ENCODE measurements at places on chromosomes 16 and 17. TPM values are rescaled to one million over a fixed set of nuclear protein-coding genes. Genes with fewer than 3 reads are reported as not detected.

- no peak overlapping the region for H3K4me3 ChIP-seq
- peaks cover 9% of the 10 kb centered on the region for H3K4me1 ChIP-seq
- no peaks in the 10 kb centered on the region for H3K27me3 ChIP-seq
- no peak overlapping the region for H3K27ac ChIP-seq
- H3K36me3 ChIP-seq: no peaks in the 10 kb centered on the region
These were observed 248.6 kb downstream of the FTO start for GRCh38 chr16:53952215-53953208.

The KRTAP4-6 gene
- not detected for total RNA-seq

DNA sequence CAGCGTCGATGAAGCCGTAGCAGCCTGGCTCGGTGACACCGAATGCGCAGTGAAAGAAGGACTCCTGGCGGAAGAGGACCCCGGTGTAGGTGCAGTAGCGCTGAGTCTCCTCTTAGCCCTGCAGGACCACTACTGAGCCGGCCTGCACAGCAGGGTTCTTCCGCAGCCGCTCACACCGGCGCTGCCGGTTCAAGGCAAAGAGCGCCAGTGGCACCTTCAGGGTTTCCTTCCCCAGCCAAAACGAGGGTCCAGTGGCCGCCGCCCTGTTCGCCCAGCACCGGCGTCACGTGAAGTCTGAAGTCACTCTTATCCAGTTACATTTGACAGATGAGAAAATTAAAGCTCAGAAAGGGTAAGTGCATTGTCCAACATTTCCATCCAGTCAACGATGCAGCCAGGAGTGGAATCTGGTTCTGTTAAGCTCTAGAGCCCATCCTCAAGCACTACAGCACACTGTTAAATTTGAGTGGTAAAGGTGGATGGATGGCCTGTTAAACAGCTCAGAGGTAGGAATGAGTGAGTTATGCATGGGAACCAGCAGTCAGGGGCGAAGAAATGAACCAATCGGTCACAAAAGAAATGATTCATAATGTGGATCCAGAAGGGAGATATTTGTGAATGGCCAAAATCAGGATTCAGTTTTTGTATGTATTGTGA, 50.2 kb upstream of the SMIM36 start:
- no peak for DNase-seq
- H3K27ac ChIP-seq: no peak overlapping the region
- H3K36me3 ChIP-seq: no peaks in the 10 kb centered on the region

The KRTAP4-5 gene
- total RNA-seq: not detected

The CHD9NB gene
- total RNA-seq: not detected

DNA sequence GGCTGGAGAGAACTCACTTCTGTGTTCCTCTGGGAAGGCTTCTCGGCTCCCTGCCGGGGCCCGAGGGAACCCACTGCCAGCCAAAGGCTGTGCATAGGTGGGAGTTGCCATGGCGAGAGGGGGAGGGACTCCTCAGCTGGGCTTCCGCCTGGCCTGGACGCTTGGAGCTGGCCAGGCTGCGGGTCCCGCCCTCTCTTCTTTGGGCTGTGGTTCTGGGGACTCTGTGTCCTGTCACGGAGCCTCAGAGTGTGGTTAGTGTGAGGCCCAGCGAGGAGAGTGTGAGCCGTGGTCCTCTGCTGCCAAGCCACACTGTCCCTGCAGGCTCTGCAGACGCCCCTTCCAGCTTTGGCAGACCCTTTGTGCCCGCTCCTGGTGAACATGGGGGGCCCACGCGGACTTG, 123.1 kb downstream of the OR1D5 start:
- H3K4me1 ChIP-seq: peaks cover 10% of the 10 kb centered on the region
- peaks cover 4% of the 10 kb centered on the region for H3K36me3 ChIP-seq
- DNase-seq: no peak
- no peak overlapping the region for H3K4me3 ChIP-seq

- no peaks in the 10 kb centered on the region for H3K27me3 ChIP-seq
- H3K4me1 ChIP-seq: no peaks in the 10 kb centered on the region
- no peaks in the 10 kb centered on the region for H3K36me3 ChIP-seq
- no peak for DNase-seq
These were observed 158.1 kb downstream of the CYLD start for GRCh38 chr16:50899951-50900350.

The CCDC78 gene
- total RNA-seq: 6.2 TPM

- no peaks in the 10 kb centered on the region for H3K27me3 ChIP-seq
- peaks cover 52% of the 10 kb centered on the region for H3K36me3 ChIP-seq
- H3K4me3 ChIP-seq: no peak overlapping the region
- H3K4me1 ChIP-seq: no peaks in the 10 kb centered on the region
These were observed 119.6 kb downstream of the SPAG9 start for GRCh38 chr17:51000835-51001638.

- no peak overlapping the region for H3K27ac ChIP-seq
- no peak overlapping the region for H3K4me3 ChIP-seq
- no peak for DNase-seq
These were observed 8.5 kb downstream of the SCGB1C2 start for GRCh38 chr17:145671-146541.

The HBQ1 gene
- not detected for total RNA-seq

GRCh38 chr17:46968224-46968834, 10.7 kb downstream of the RPRML start:
- no peaks in the 10 kb centered on the region for H3K4me1 ChIP-seq
- no peak overlapping the region for H3K27ac ChIP-seq
- H3K27me3 ChIP-seq: peaks cover 16% of the 10 kb centered on the region
- H3K4me3 ChIP-seq: no peak overlapping the region
- no peak for DNase-seq

The CRYBA1 gene
- total RNA-seq: not detected

DNA sequence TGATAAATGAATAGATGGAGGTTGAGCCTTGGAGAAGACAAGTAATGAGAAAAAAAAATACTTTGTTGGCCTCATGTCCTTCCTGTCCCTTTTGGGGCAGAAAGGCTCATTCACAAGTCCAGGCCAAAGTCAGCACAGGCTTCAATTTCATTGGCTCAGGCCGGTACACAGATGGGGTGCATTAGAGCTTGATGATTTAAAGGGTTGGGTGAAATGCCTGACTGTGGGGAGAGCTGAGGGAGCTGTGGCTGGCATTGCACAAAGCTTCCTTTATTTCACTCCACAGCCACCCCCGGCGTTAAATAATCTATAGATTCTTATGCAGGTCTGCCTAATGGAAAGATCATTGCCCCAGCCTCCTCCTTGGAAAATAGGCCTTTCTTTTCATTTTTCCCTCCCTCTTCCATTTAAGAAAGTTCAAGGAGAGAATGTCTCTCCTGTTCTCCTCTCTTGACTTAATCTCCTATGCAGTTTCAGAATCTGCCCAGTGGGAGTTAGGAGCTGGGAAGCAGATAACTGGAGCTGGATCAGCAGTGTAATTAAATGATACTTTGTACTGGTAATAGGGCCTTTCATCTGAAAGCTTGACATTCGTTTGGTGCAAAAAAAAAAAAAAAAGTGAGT, 24.4 kb downstream of the YPEL2 start:
- H3K27ac ChIP-seq: peak overlapping the region; percentile 1
- no peak for DNase-seq
- H3K36me3 ChIP-seq: no peaks in the 10 kb centered on the region
- peaks cover 42% of the 10 kb centered on the region for H3K4me1 ChIP-seq
- H3K27me3 ChIP-seq: no peaks in the 10 kb centered on the region
- H3K4me3 ChIP-seq: no peak overlapping the region

The SDK2 gene
- 2.9 TPM for total RNA-seq

The UBTF gene
- total RNA-seq: 162 TPM

The PLEKHH3 gene
- total RNA-seq: 0.13 TPM

DNA sequence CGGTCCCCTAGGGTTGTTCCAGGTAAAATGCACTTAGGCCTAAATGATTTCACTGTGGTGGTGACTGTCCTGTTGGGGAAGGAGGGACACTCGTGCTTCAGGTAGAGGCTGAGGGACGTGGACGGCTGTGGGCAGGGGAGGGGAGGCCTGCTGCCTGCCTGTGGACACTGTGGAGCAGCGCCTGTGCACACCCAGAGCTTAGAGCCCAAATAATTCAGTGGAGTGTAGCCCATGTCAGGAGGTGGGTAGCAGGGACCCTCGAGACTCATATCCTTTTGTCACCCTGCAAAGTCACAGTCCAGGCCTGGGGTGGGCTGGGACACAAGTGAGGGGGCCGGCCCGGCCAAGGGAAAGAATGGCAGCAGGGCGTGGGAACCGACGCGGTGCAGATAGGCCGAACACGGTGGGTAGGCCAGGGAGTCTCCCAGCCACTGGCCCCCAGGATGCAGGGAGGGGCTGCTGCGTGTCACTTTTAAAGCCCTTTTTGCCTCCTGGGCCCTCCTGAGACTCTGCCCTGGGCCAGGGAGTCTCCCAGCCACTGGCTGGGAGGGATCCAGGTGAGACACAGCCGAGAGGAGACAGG, 733 bp upstream of the NHERF2 start:
- H3K27ac ChIP-seq: no peak overlapping the region
- peaks cover 2% of the 10 kb centered on the region for H3K4me1 ChIP-seq
- peak overlapping the region; percentile 46 for H3K4me3 ChIP-seq
- no peak for DNase-seq
- H3K36me3 ChIP-seq: no peaks in the 10 kb centered on the region

DNA sequence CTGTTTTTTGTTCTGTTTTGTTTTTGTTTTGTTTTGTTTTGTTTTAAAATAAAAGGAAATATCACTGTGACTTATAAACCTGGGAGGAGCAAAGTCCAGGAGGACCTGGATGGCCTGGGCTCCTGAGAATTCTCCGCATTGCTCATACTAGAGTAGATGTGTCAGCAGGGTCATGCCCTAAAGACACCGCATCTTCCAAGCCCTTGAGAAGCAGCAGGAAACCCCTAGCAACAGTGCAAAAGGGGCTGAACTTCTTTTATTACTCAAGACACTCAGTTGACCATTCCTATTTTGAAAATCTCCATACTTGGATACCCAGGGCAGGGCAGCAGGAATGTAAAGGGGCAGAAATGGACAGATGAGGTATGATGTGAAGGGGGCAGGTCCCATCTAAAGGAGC, 51.8 kb downstream of the SYT17 start:
- no peaks in the 10 kb centered on the region for H3K4me1 ChIP-seq
- H3K27ac ChIP-seq: no peak overlapping the region
- DNase-seq: no peak
- H3K36me3 ChIP-seq: no peaks in the 10 kb centered on the region
- H3K4me3 ChIP-seq: no peak overlapping the region

The TNFRSF17 gene
- total RNA-seq: 0.53 TPM

- no peak for DNase-seq
- peaks cover 11% of the 10 kb centered on the region for H3K27me3 ChIP-seq
- no peaks in the 10 kb centered on the region for H3K36me3 ChIP-seq
- H3K4me3 ChIP-seq: no peak overlapping the region
These were observed 49.4 kb downstream of the TNFRSF13B start for GRCh38 chr17:16922386-16923096.

DNA sequence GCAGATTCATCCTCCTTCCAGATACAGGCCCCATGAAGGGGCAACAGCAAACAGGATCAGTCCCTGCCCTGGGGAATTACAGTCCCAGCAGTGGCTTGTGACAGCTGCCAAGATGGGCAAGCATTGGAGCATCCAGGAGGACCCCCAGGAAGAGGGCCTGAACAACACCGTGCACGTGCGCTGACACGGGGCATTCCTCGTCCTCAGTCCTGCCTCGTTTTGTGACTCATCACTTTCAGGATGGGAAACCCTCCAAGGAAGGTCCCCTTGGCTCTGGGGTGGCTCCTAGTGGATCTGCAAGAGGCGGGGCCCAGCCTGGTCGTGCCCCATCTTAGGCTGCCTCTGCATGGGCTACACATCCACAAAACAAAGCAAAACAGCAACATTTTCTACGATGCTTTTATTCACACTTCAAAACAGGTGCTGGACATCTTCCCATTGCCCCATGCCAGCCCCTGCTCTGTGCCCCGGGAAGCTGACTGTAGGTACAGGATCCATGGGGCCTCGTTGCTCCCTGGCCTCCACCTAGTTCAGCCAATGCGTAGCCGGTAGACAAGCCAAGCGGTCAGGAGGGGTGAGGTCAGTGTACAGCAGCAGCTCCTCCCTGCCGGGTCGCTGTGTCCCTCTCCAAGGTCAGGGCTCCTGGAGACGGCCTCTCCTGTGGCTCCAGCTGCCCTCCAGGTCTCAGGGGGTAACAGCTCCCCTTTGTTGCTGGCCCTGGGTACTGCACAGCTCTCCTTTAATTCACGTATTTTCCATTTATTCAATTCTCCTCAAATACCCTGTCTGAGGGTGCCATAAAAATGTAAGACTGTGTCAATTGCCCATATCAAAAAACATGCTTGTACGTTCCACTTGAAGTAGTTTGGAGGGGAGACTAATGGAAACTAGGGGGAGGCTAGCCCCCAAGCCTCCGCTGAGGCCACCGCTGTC, 32.2 kb downstream of the ACTG1 start:
- no peaks in the 10 kb centered on the region for H3K4me1 ChIP-seq
- no peak overlapping the region for H3K27ac ChIP-seq
- no peak overlapping the region for H3K4me3 ChIP-seq
- no peak for DNase-seq

The CDR2L gene
- 0.29 TPM for total RNA-seq

DNA sequence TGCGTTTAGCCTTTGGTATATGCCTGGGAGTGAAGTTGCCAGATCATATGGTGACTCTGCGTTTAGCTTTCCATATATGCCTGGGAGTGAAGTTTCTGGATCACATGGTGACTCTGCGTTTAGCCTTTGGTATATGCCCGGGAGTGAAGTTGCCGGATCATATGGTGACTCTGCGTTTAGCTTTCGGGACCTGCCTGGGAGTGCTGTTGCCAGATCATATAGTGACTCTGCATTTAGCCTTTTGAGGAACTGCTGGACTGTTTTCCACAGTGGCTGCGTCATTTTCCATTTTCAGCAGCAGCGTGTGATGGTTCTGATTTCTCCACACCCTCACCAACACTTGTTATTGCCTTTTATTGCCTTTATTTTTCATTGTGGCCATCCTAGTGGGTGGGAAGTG, 73.0 kb downstream of the OR1D5 start:
- DNase-seq: no peak
- H3K27me3 ChIP-seq: no peaks in the 10 kb centered on the region
- no peak overlapping the region for H3K27ac ChIP-seq
- H3K4me1 ChIP-seq: no peaks in the 10 kb centered on the region
- peaks cover 51% of the 10 kb centered on the region for H3K36me3 ChIP-seq

The ADAD2 gene
- 0.25 TPM for total RNA-seq

The CRYM gene
- total RNA-seq: not detected

The ESRP2 gene
- not detected for total RNA-seq

DNA sequence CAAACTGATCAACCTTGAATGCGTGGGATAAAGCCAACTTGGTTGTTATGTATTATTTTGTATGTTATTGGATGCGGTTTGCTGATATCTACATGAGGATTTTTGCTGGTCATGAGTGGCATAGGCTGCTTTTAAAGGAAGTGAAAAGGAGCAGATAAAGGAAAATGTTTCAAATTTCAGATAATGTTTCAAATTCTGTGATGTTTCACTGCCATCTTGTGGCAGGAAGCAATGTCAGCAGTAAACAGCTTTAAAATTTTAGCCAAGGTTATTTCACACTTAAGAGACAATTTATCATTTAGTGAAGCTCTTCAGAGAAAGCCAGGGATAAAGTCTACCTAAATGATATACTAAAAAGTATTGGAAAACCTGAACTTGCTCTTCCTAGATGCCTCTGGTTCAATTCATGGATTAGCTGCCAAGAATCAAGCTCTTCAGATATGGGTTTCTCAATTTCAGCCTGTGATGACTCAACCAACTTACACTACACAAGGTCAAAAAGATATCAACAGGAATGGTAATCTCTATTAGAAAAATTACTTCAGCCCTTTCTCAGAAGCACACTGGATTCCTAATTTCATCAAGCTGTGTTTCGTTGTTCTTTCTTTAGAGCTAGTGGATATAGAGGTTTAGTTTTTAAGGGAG, 136.0 kb upstream of the C17orf78 start:
- H3K27ac ChIP-seq: no peak overlapping the region
- peak; percentile 3 for DNase-seq
- no peaks in the 10 kb centered on the region for H3K4me1 ChIP-seq
- no peak overlapping the region for H3K4me3 ChIP-seq
- H3K27me3 ChIP-seq: no peaks in the 10 kb centered on the region

- no peak for DNase-seq
- H3K4me1 ChIP-seq: no peaks in the 10 kb centered on the region
- no peaks in the 10 kb centered on the region for H3K27me3 ChIP-seq
- H3K36me3 ChIP-seq: no peaks in the 10 kb centered on the region
These were observed 3.4 kb upstream of the KCNJ16 start for GRCh38 chr17:70071620-70072019.

Measured in T-cell (primary cell).